ENCODE measurements at places on chromosomes 6 and 20. TPM values are rescaled to one million over a fixed set of nuclear protein-coding genes. Genes with fewer than 3 reads are reported as not detected.

The CALHM4 gene
- not detected for total RNA-seq

The STMND1 gene
- 0.37 TPM for total RNA-seq

The WFDC10B gene
- total RNA-seq: not detected

The SLC26A8 gene
- not detected for total RNA-seq

The TRIM10 gene
- total RNA-seq: not detected

The PROKR2 gene
- total RNA-seq: not detected

The TGM6 gene
- total RNA-seq: not detected

The MPC1 gene
- 6.5 TPM for total RNA-seq

The ENPP1 gene
- total RNA-seq: 0.74 TPM

The FOXF2 gene
- total RNA-seq: not detected

The OSBPL2 gene
- total RNA-seq: 25.6 TPM

The HLA-DPA1 gene
- total RNA-seq: 136 TPM

The FRS3 gene
- 2.6 TPM for total RNA-seq

The IL17F gene
- total RNA-seq: 295 TPM

The DDR1 gene
- 19.5 TPM for total RNA-seq

The TSBP1 gene
- total RNA-seq: not detected

The PRRT1 gene
- 0.17 TPM for total RNA-seq

The GSTA2 gene
- total RNA-seq: not detected

The TGM2 gene
- 0.76 TPM for total RNA-seq

The GTSF1L gene
- total RNA-seq: not detected

The RAET1E gene
- total RNA-seq: 4.9 TPM

The ADRM1 gene
- 132 TPM for total RNA-seq

The UBE2C gene
- 209 TPM for total RNA-seq

The TP53TG5 gene
- 0.11 TPM for total RNA-seq

The BEND3 gene
- total RNA-seq: 5.1 TPM

The TMC2 gene
- total RNA-seq: not detected

The CRISP3 gene
- total RNA-seq: not detected

The CALHM6 gene
- 7.5 TPM for total RNA-seq

The DEFB123 gene
- total RNA-seq: not detected

The HEY2 gene
- 0.09 TPM for total RNA-seq

The GPLD1 gene
- 0.79 TPM for total RNA-seq

The CEBPB gene
- total RNA-seq: 19.0 TPM

The TINAG gene
- not detected for total RNA-seq

The C20orf204 gene
- 12.8 TPM for total RNA-seq

The MYLK4 gene
- 0.28 TPM for total RNA-seq

The ZC3H12D gene
- total RNA-seq: 117 TPM

The TRAPPC3L gene
- not detected for total RNA-seq

The PI3 gene
- not detected for total RNA-seq

The OGFRL1 gene
- total RNA-seq: 2.2 TPM

The GNAS-AS1 gene
- 1.3 TPM for total RNA-seq

The SLC17A2 gene
- total RNA-seq: not detected

The JPH2 gene
- total RNA-seq: 0.42 TPM

The CCN2 gene
- not detected for total RNA-seq

The SLC22A2 gene
- not detected for total RNA-seq

The PRDM13 gene
- not detected for total RNA-seq

The ZNF391 gene
- 2.0 TPM for total RNA-seq

The LST1 gene
- total RNA-seq: 28.7 TPM

The KCNK17 gene
- total RNA-seq: not detected

The GRIK2 gene
- not detected for total RNA-seq

The LY86 gene
- total RNA-seq: not detected

The SLCO4A1 gene
- 41.1 TPM for total RNA-seq

The SLPI gene
- total RNA-seq: not detected

The BPIFB1 gene
- not detected for total RNA-seq

The WFDC12 gene
- total RNA-seq: not detected

The HLA-DQB1 gene
- 3.4 TPM for total RNA-seq

The RIMS4 gene
- not detected for total RNA-seq

The SEL1L2 gene
- total RNA-seq: not detected

The PPP1R16B gene
- total RNA-seq: 79.5 TPM
